ENCODE measurements at places on chromosomes 3 and 15. TPM values are rescaled to one million over a fixed set of nuclear protein-coding genes. Genes with fewer than 3 reads are reported as not detected.

BUB1B gene
- 96.4 TPM for total RNA-seq

GBE1 gene
- total RNA-seq, result 56.6 TPM

COLQ gene
- 1.5 TPM for total RNA-seq

SLC15A2 gene
- 0.91 TPM for total RNA-seq

ZNF80 gene
- total RNA-seq, result not detected

SNRK gene
- 53.4 TPM for total RNA-seq

ZIC1 gene
- total RNA-seq, result not detected

GRAMD1C gene
- 2.8 TPM for total RNA-seq

ANKDD1A gene
- total RNA-seq, result 8.9 TPM

ZNF710 gene
- 12.9 TPM for total RNA-seq

NR2E3 gene
- 0.35 TPM for total RNA-seq

TATDN2 gene
- 14.1 TPM for total RNA-seq

HYAL3 gene
- 13.2 TPM for total RNA-seq

SCG5 gene
- 1.6 TPM for total RNA-seq

TYRO3 gene
- 23.5 TPM for total RNA-seq

PLA2G4D gene
- 0.17 TPM for total RNA-seq

IL5RA gene
- total RNA-seq, result not detected

MESP2 gene
- total RNA-seq, result 1.3 TPM

SLC22A13 gene
- total RNA-seq, result 0.73 TPM

ROPN1 gene
- total RNA-seq, result not detected

NISCH gene
- total RNA-seq, result 65.3 TPM

SNAP23 gene
- total RNA-seq, result 45.1 TPM

COL7A1 gene
- 10.6 TPM for total RNA-seq

OXTR gene
- total RNA-seq, result 21.5 TPM

SCN5A gene
- not detected for total RNA-seq

BFSP2 gene
- not detected for total RNA-seq

KLF15 gene
- 0.12 TPM for total RNA-seq

ALDH1L1 gene
- total RNA-seq, result not detected

MKRN2OS gene
- 7.9 TPM for total RNA-seq

PPP1R14D gene
- total RNA-seq, result 0.33 TPM

ADAMTSL3 gene
- total RNA-seq, result 10.9 TPM

YEATS2 gene
- total RNA-seq, result 31.0 TPM

NPAP1 gene
- not detected for total RNA-seq

MED12L gene
- total RNA-seq, result 0.55 TPM

PML gene
- total RNA-seq, result 18.7 TPM

FANCD2OS gene
- not detected for total RNA-seq

CAV3 gene
- total RNA-seq, result not detected

COL8A1 gene
- 3.8 TPM for total RNA-seq

GHRL gene
- total RNA-seq, result not detected

CNBP gene
- total RNA-seq, result 267 TPM

PLCH1 gene
- total RNA-seq, result 4.1 TPM

LRRC31 gene
- total RNA-seq, result 0.04 TPM

CILP gene
- not detected for total RNA-seq

FSIP1 gene
- 0.81 TPM for total RNA-seq

NEK4 gene
- total RNA-seq, result 33.6 TPM

SAMD7 gene
- total RNA-seq, result not detected

NOP10 gene
- total RNA-seq, result 291 TPM

RAD51 gene
- total RNA-seq, result 17.3 TPM

CCDC33 gene
- total RNA-seq, result not detected

RBPMS2 gene
- total RNA-seq, result not detected

PDCD10 gene
- total RNA-seq, result 80.5 TPM
